Body of pancreas (tissue), 4 donors: ENCODE measurements at places on chromosomes 12 and 14. TPM values are rescaled to one million over a fixed set of nuclear protein-coding genes. Genes with fewer than 3 reads are reported as not detected.
A peak's percentile ranks its signal among the peaks of the same experiment; 100 is the strongest.

- DNase-seq, result no peak
- H3K4me3 ChIP-seq, result no peak overlapping the region
- H3K27ac ChIP-seq, result peak overlapping the region; percentile 81
- peaks cover 12% of the 10 kb centered on the region for H3K4me1 ChIP-seq
Observed at GRCh38 chr12:106633451-106633823, 50.6 kb downstream of the RFX4 start.

DNA sequence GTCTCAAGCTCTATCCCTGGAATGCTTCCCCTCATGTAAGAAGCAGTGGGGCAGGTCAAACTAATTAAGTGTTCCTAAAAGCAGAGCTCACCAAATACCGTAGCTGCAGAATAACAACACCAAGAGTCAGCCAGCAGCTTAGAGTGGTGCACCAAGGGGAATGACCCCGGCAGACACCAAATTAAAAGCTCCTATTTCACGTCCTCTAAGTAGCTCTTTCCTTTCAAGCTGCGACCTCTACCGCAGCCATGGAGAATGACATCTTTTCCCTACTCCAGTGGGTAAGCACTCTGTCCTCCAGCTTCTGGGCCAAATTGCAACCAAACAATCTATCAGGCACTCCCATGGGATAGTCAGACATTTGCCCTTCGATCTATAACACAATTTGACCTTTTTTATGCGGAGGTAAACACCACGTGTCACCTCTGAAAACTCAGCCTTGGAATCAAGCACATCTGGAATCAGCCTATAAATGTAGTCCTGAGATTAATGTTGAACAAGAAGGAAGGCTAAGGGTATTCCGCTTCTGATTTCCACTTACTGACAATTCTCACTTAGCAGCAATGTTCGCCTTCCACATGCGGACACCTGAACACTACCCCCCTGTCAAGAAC, 67.6 kb upstream of the CDKN3 start:
- no peak overlapping the region for H3K27ac ChIP-seq
- no peaks in the 10 kb centered on the region for H3K27me3 ChIP-seq
- peaks cover 7% of the 10 kb centered on the region for H3K4me1 ChIP-seq

DNA sequence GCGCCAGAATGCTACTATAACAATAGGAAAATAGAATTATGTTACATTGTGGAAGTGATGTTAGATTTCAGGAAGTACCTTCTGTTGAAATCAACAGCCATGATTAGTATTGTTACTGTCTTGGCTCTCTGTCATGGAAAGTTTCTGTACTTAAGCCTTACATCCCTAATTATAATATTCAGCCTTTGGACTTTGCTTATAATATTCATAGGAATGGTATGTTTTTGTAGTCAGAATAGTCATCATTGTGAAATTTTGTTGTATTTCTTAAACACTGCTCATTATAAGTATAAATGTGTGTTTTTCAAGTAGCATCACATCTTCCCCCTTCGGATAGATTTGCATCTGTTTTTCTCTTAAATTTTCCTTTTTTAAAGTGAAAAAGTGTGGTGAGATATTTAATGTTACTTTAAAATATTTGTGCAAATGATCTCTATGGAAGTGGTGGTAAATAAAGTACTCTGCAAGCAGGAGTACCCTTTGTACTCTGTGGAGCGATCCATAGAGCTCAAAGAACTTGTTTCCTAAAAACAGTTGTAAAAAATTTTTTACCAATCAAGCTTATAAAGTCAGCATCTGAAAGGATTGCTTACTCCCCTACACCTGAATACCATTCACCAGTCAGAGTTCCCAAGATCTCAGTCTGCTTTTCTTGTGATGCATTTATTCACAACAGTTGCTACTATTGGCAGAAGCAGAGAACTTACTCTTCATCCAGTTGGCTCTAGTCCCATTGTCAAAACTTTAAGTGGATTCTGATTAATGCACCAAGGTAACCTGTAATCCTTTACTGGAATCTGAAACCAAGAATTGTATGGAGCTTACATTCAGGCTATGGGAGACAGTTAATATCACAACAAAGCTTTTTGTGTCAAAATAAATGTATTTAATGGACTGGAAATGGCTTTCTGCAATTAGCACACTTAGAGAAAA, 87.8 kb downstream of the RIC8B start:
- peaks cover 2% of the 10 kb centered on the region for H3K36me3 ChIP-seq
- no peak overlapping the region for H3K4me3 ChIP-seq
- no peaks in the 10 kb centered on the region for H3K4me1 ChIP-seq
- no peak for DNase-seq

DNA sequence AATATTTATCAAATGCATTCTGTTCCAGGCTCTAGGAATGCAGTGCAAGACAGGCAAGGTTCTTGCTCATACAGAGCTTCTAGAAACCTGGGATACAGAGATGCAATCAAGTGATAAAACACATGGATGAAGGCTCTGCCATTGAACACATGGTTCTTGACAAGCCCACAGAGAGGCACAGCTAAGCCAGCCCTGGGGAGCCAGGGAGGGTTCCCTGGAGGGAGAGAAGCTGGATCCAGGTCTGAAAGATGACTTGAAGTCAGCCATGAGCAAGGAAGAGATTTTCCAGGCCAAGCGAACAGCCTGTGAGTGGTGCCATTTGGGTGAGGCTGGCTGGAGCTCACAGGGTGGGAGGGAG, 66.2 kb downstream of the IRF2BPL start:
- H3K36me3 ChIP-seq, result no peaks in the 10 kb centered on the region
- H3K27ac ChIP-seq, result peak overlapping the region; percentile 89
- no peak overlapping the region for H3K4me3 ChIP-seq
- peaks cover 30% of the 10 kb centered on the region for H3K4me1 ChIP-seq

The BCL2L2 gene
- 25.4 TPM for total RNA-seq

DNA sequence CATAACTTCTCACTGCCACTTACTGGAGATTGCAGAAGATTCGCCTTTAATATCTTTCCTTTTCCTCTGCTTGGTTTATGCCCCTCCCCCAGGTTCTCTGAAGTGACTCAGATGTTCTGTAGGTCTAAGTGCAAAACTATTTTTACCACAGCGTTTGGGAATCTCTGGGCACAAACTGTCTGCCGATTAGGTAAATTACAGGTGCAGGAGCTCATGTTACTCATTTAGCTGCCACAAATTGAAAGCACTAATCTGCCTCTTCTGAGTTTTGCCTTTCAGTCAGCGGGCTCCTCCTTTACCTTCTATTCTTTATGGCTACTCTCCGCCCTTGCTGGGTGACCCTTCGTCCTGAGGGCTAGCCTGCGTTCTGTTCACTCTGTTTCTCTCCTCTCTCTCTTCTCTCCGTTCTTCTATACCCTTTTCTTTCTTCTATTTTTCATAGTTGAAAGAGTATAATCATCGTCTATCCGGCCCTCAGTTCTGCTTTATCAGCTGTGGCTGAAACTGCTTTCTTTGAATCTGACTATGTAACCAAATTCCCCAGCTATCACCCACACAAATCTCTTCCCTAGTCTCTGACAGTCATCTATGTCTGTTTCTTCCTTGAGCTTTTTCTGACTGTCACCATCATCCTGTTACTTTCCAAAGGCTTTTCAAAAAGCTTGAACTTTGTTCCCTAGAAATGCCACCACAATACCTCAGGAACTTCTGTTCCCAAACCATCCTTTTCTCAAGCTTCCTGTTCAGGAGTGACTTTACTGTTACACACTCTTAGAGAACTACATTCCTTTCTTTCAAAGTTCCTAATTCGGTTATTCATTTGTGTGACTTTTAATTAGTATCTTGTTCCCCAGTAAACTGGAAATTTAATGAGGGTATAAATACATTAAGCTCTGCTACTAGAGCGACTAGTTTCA, 4.3 kb upstream of the MYF6 start:
- DNase-seq, result no peak
- H3K27me3 ChIP-seq, result no peaks in the 10 kb centered on the region
- H3K27ac ChIP-seq, result no peak overlapping the region
- H3K36me3 ChIP-seq, result no peaks in the 10 kb centered on the region

DNA sequence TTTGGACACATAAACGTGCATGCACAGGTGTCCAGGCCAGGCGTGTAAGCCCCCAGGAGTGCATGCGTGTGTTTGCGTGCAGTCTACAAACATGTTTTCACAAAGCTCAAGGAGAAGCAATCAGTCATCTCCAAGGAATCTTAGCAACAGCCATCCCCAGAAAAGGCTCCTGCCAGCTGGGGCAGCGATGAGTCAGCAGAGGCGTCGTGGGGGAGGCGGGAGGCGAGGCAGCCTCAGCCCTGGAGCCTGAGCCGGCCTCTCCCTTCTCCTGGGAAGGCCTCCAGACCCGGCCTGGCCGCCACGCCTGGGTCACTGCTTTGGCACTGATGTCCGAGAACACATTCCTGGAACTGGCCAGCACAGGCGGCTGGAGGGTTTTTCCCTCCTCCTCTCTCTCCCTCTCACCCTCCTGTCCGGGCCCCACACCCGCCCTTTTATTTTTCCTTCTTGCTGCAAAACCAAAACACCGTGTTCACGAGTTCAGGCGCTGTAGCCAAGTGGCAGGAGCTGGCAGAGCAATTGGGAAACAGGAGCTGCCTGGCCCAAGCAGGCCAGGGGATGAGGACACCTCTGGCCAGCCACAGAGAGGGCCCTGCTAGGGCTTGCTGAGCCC, 92.7 kb downstream of the LRRC74A start:
- no peak overlapping the region for H3K4me3 ChIP-seq
- H3K27me3 ChIP-seq, result no peaks in the 10 kb centered on the region
- peak; percentile 95 for DNase-seq
- H3K36me3 ChIP-seq, result no peaks in the 10 kb centered on the region
- H3K27ac ChIP-seq, result peak overlapping the region; percentile 91

DNA sequence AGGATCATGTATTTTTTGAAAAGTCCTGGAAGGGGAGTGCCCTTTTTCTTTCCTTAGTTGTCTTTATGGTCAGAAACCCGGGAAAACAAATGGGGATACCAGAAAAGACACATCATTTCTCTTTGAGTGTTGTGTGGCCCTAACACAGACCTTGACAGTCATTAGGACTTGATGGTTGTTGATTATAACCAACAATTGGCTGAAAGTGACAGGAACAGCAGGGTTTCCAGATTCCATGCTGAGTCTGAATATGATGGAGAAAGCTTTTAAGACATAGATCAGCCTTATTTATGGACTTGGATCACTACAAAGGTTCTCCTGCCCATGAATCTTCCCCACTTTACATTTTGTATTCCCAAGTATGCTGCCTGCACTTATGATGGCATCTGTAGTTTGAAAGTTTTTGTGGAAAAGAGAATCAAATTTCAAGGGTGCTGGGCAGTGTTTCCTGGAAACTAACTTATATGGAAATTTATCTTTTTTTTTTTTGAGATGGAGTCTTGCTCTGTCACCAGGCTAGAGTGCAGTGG, 30.4 kb downstream of the POLR3B start:
- no peak overlapping the region for H3K27ac ChIP-seq
- no peak for DNase-seq
- H3K27me3 ChIP-seq, result no peaks in the 10 kb centered on the region
- H3K4me3 ChIP-seq, result no peak overlapping the region

The SCNN1A gene
- total RNA-seq, result 112 TPM

DNA sequence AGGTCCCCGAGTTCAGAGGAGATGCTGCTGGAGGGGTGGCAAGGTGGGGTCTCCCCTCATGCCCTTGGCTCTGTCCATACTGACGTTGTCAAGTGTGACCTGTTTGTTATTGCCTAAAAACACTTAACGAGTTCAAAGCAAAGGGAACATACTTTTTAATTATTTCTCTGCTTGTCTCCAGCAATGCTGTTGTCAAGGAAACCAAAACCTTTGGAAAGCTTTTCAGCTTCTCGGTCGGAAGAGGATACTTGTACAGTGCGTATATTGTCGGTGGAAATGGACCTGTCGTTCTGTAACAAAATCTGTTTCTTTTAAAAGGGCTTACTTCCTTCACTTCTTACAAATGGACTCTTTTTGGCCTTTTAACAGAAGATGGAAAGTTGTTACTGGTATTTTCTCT, 73.9 kb downstream of the SLC25A47 start:
- no peaks in the 10 kb centered on the region for H3K27me3 ChIP-seq
- peaks cover 35% of the 10 kb centered on the region for H3K4me1 ChIP-seq
- DNase-seq, result no peak

GRCh38 chr12:123533672-123534643, at the start of gene RILPL1:
RILPL1 (minus strand) TSS chr12:123533719; CDS start chr12:123533482, 237 bp downstream.
- H3K27ac ChIP-seq, result peak within 1 kb of the TSS; percentile 63
- H3K36me3 ChIP-seq, result no peaks in the 10 kb centered on the region
- no peaks in the 10 kb centered on the region for H3K27me3 ChIP-seq

The KRT79 gene
- total RNA-seq, result not detected

The APOF gene
- not detected for total RNA-seq

- no peaks in the 10 kb centered on the region for H3K27me3 ChIP-seq
- no peak overlapping the region for H3K27ac ChIP-seq
- no peak overlapping the region for H3K4me3 ChIP-seq
Observed at GRCh38 chr14:53881161-53881871, 75.3 kb downstream of the BMP4 start.

DNA sequence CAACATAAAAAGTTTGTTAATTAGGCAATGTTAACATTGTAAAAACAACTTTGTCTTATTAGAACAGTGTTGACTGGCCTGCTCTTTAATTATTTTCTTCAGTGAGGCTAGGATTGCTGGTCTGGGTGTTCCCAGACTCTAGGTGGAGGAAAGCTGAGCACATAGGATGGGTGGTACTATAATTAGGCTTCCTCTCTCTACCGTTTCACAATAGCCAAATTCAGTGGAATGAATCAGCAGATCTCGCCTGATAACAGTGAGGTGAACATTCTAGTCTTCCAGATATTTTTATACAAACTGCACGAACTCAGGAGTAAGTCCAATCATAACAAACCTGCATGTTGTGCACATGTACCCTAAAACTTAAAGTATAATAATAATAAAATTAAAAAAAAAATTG, 11.9 kb downstream of the PTGDR start:
- no peak overlapping the region for H3K27ac ChIP-seq
- no peaks in the 10 kb centered on the region for H3K36me3 ChIP-seq
- DNase-seq, result no peak
- H3K4me3 ChIP-seq, result no peak overlapping the region

DNA sequence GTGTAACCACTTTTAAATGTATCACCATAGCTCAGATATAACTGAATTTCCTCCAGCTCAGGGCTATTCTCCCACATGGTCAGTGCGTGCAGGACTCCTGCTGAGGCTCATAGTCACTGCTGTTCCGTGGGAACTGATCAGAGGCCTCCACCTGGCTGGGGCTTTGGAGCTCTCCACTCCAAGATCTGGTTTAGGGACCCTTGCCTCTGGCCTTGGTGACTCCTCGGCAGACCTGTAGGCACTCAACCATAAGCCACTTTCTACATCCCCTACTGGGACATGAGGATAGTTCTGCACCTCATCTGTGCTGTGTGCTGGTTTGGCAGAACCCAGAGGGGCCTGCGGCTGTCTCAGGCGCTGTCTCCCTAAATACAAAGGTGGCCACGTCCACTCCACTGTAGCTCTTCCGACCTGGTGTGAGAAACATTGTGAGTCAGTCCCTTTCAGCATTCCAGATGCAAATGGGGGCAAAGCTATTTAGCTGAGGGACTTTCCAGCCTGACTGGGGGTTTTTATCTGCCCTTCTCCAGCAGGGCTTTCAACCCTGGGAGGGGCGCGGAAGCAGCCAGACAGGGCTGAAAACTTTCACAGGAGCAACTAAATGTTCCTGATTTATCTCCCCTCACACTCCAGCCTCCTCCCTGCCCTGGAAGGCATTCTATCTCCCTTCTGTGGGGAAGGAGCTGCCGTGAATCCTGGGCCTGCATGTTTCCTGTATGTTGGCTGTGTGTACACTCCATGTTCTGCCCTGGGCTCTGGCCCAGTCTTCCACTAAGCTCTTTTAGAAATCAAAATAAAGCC, 218.3 kb upstream of the DAAM1 start:
- peak; percentile 65 for DNase-seq
- peak overlapping the region; percentile 56 for H3K27ac ChIP-seq
- H3K27me3 ChIP-seq, result no peaks in the 10 kb centered on the region
- H3K4me1 ChIP-seq, result no peaks in the 10 kb centered on the region
- H3K4me3 ChIP-seq, result no peak overlapping the region
